ENCODE measurements at places on chromosomes 11 and 22.

DNA sequence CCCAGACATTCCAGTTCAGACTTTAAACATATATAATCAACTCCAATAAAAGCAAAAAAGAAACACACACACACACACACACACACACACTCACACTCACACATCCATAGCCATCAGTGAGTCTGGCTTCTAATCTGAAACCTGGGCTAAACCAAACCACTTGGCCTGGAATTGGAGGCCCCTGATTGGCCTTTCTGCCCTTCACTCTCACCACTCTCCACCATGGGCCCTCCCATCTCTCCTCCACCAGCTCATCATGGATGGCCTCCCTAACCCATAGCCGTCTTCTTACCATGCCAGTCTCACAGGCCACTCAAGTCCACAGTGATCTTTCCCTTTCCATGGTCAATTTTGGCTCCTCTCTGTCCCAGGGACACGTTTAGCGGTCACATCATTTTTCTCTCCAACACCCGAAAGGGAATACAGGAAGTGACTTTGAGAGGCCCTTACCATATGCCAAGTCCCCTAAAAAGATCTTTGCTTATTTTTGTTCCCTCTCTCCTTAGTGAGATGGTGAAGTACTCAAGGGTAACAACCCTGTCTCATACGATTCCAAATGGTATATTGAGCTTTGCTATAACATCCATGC, 66.6 kb downstream of the ENDOD1 start:
- no peak for DNase-seq

GRCh38 chr11:107567739-107568335, 2.3 kb upstream of the ALKBH8 start:
- no peak for DNase-seq

DNA sequence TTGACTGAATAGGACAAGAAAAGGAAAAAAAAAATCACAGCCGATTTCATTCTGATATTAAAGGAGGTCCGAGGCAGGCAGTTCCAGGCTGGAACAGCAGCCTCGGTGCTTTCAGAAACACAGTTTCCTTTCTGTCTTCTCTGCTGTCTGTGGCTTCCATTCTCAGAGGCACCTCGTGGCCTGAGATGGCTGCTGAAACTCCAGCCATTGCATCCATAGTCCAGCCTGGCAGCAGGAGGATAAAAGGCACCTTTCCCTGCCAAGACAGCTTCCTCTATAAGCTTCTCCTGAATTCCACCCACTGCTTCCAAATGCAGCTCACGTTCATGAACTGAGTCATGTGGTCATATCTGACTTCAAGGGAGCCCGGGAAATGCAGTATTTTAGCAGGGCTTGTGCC, 390.5 kb downstream of the TBC1D22A start:
- no peak for DNase-seq

- DNase-seq = no peak
Observed at GRCh38 chr11:11500744-11501487, 120.9 kb downstream of the GALNT18 start.

DNA sequence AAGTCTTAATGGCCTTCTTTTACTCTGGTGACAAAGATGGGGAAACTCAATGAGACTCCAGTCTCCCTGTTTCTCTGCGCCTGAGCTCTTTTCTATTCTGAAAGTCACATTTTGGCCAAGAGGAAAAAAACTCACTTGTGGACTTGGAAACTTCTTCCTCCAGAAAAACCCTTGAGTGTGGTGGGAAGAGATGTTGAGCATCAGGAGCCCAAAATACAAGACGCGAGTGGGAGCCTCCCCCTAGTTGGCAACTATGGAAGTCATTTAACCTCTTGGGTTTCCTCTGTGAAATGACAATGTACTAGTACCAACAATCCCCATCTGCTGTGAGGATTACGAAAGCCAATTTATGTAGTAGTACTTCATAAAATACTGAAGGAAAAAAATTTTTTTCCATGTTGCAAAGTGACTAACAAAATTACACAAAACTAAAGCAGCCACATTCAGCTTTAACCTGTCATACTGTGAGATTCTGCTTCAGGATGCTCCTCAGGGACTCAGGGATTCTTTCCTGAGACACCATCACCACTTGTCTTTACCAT, 524 bp upstream of the SLC25A17 start:
- peak; percentile 6 for DNase-seq

DNA sequence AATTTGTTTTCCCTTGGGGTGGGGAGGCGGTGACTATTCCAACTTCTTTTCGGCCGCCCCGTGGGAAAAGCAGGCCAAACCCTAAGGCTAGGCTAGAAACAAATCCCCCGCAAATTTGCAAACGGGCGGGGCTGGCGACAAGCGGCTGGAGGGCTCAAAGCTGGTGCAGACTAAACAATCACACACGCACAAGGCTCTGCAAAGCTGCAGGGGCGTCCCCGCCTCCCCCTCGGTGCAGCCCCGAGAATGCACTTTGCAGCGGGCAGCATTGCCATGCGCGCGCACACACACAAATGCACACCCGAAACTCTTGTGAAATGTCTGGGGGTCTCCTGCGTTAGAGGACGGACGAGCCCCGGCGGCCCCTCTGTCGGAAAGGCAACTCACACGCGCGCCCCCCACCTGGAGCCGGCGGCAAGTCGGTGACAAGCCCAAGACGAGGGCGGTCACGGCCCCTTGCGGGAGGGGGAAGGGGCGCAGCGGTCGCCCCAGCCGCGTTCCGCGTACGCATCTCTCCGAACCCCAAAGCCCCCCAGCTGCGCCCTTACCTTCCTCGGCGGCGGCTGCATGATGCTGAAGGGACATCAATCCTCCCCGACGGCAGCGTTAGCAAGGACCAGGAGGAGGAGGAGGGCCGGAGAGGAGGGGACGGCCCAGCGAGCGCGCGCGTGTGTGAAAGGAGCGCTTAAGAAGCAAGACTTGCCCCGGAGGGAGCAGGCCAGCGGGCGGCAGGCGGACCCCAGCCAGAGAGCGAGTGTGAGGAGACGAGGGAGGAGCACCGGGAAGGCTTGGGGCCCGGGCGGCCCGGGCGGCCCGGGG, 600 bp downstream of the FCHSD2 start:
- peak; percentile 56 for DNase-seq

GRCh38 chr11:121057922-121058321, 34.0 kb downstream of the TBCEL start:
- no peak for DNase-seq

DNA sequence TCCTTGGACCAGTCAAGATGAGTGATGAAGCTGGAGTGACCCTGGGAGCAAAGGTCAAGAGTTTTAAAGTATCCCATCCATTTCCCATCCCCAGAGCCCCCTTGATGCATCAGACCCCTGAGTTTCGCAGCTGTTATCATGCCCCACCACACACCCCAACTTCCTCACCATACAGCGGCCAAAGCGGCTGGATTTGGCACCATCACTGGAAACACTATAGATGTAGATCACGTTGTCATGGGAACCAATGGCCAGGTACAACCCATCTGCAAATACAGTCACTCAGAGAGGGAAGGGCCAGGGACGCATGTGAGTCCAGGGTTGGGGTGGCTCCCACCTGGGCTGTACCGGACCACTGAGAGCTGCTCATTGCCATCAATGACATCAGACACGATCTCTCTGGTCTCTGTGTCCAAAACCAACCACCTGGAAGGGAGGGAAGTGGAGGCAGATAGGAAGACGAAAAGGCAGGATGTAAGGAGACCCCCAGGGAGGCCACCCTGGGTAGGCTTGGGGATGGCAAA, 2.2 kb upstream of the MTA2 start:
- DNase-seq = no peak

DNA sequence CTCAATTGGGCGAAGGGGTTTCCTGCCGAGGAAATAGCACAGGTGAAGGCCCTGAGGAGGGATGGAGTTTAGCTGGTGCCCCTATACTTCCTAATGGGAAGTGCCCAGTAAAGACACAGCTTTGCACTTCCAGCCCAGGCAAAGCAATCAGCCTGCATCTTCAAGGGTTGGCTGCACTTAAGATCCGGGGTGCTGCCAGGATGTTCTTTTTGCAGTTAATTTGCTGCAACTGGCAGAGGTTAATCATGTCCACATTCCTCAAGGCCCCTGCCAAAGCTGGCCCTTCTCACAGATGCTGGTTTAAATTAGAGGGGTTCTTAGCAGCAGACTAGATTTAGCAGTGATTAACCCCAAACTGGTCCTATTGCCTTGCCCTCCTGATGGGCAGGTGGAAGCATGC, 137.7 kb upstream of the NAV2 start:
- DNase-seq = no peak

GRCh38 chr22:47610764-47611163, 848.3 kb downstream of the TBC1D22A start:
- DNase-seq = no peak

DNA sequence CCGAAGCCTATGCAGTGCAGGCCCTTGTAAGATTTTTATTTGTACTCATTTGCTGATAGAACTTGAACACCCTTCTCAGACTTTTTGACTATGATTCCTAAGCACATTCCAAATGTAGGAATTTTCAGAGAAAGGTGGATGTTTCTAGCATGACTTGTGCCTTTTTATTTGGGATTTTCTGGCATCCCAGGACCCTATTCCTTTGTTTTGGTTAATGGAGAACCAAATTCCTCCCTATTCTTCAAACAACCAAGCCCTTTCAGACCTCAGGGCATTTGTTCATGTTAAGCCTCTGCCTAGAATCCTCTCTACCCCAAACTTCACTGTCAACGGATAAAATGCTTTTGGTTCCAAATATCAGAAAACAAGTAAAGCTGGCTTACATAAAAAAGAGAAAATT, 371.1 kb downstream of the DDX10 start:
- no peak for DNase-seq

- no peak for DNase-seq
Observed at GRCh38 chr11:100791860-100792259, 104.8 kb downstream of the ARHGAP42 start.

GRCh38 chr22:31144223-31144622, 3.9 kb upstream of the PLA2G3 start:
- no peak for DNase-seq

DNA sequence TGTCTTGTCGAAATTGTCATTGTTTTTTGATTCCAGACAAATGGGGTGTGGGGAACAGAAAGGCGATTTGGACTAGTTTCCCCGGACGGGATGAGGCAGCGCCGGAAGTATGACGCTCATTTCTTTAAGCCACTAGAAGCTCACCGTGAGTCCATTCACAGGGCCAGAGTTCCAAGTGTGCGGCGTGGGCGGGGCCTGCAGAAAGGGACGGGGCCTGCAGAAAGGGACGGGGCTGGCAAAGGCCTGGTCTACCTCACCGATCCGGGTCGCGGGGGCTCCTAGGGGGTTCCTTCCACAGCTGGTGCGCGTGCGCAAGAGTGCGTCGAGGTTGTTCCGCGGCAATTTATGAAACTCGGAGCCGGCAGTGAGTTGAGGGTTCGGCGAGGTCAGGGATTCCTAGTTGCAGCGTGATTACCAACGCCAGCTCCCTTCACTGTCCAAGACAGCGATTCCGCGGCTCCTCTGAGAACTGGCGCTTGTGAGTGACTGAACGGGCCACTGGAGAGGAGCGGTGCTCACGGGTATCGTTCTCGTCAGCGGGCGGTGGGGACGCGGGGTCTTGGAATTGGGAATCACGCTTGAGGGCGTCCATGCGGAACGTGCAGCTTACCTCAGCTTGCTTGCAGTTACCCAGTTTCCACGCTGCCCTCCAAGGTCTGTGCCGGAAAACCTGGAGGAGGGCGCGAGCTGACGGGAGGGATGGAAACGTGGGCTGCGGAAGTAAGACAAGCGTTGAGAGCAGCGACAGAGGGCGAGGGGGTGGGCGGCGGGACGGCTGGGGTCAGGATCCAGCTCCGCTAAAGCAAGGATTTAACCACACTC, at the start of gene ZNF215:
TSS of gene ZNF215 (plus strand) at position 219 of the 822 bp plus-strand sequence. CDS start 5,847 bp downstream, outside the sequence.
- peak; percentile 6 for DNase-seq

GRCh38 chr11:29159552-29160465, 857.0 kb downstream of the KCNA4 start:
- no peak for DNase-seq

DNA sequence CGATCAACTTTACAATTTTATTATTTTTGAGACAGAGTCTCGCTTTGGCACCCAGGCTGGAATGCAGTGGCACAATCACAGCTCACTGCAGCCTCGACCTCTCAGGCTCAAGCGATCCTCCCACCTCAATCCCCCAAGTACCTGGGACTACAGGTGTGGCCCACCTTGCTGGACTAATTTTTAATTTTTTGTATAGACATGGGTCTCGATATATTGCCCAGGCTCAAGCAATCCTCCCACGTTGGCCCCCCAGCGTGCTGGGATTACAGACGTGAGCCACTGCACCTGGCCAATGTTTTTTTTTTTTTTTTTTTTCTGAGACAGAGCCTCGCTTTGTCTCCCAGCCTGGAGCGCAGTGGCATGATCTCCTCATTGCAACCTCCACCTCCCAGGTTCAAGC, 2.0 kb upstream of the PPFIA1 start:
- no peak for DNase-seq

DNA sequence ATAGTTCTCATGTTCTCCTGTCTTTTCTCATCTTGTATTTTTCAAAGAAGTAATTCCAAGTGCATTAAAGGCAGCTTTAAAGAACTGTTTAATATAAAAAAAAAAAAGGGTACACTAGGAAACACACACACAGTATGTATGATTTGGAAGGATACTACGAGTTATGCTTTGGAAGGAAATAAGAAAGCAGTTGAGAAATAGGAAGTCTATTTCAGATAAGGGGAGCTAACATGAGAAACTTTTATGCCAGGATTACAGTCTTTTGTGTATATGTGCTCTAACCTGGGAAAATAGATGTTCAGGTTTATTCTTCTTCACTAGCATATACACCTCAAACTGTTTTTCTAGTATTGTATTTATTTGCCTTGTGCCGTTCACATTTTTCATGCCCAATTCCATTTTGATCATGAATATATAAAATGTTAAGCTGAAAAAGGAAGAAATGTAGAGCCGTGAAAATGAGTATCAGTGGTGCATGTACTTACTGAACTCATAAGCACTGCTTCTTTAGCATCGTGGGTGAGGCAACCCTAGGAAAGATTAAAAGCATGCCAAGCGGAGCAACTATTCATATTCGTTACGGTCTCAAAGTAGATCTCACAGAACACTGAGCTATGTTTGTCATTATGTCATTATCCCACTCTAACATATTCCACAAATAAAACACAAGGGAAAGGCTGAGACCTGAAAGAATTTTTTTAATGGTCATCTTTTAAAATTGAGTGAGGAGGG, 59.6 kb downstream of the GUCY1A2 start:
- DNase-seq = no peak

DNA sequence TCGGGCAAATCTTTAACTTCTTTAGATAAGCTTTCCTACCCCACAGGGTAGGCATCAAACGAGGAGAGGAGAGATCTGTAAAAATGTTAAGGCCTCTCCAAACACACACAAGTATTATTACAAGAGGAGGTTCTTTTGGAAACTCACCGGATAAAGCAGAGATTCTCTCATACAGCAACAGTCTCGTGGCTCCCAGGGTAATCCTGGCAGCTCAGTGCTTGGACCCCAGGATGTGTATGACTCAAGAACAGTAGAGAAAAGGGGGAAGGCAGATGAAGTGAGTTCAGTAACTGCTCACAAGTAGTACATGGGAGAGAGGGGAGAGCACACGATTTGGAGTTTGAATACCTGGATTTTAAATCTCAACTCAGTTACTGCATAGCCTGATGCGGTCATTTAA, 120.9 kb downstream of the FEZ1 start:
- DNase-seq = no peak

Measured in stimulated activated CD4-positive, alpha-beta T cell treated with anti-CD3 and anti-CD28 coated beads, Interleukin-4, amount 100 ng/mL, for 24 hours (primary cell).